Fibroblast of villous mesenchyme (primary cell): ENCODE measurements at places on chromosomes 11 and 22.
A peak's percentile ranks its signal among the peaks of the same experiment; 100 is the strongest.

GRCh38 chr22:47145883-47146282 lies 383.4 kb downstream of the TBC1D22A start:
- no peak for DNase-seq

DNA sequence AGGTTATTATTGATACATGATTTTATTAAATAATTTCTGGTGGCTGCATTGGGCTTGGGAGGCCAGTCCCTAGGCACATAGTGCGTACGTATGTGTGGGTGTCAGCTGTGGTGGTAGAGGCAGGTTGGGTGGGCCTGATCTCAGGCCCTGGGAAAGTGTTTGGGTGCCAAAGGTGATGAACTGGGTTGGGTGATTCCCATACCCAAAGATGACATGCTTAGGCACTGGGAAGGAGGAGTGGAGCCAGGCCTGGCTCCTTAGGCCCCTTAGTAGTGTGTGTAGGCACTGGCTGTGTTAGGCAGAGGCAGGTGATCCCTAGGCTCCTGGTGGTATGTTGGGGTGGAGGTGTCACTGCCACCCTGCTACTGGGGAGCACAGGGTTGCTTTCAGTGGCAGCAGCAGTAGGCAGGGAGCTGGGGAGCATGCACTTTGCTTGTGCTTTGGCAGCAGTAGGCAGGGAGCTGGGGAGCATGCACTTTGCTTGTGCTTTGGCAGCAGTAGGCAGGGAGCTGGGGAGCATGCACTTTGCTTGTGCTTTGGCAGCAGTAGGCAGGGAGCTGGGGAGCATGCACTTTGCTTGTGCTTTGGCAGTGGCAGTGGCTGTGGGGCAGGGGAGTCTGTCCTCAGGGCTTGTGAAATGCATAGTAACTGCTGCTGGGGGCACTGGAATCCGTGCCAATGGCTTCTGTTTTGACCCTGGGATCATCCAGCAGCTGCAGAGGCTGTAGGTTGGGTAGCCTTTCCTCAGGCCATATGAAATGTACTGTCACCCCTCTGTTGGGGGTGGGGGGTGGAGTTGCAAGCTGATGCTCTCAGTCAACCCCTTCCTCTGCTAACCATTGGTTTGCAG lies 84.4 kb downstream of the RRM1 start:
- no peak for DNase-seq

GRCh38 chr11:110327508-110327907 lies 31.1 kb upstream of the RDX start:
- DNase-seq: no peak

- DNase-seq: peak; percentile 69
Measured at GRCh38 chr22:36541831-36542411, 13.0 kb upstream of the EIF3D start.

- DNase-seq: no peak
Measured at GRCh38 chr22:35873426-35873825, 155.2 kb downstream of the RBFOX2 start.

DNA sequence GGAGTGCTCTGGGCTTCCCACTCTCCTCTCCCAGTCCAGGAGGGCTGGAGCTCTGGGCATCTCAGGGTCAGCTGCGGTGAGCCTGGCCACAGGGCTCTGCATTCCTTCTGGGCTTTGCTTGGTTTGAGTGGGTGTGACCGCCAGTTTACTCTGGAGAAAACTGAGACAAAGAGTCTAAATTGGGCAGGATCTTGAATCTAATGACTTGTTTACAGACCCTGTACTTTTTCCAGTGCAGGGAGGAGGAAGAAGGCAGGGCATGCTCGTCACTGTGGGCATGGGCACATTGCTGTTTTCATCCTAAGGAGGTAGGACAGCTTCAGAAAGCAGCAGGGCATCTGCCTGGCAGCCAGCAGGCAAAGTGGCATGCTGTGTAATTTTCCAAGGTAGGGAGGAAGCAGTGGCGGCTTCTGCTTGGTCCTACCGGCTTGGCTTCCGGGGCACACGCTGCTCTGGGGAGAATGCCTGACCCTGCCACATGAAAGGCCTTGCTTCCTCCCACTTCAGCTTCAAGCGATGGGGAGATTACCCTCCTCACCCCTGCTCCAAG lies 22.9 kb downstream of the FLI1 start:
- DNase-seq: peak; percentile 64

- peak; percentile 51 for DNase-seq
Measured at GRCh38 chr11:68839911-68840641, 1.6 kb downstream of the CPT1A start.

DNA sequence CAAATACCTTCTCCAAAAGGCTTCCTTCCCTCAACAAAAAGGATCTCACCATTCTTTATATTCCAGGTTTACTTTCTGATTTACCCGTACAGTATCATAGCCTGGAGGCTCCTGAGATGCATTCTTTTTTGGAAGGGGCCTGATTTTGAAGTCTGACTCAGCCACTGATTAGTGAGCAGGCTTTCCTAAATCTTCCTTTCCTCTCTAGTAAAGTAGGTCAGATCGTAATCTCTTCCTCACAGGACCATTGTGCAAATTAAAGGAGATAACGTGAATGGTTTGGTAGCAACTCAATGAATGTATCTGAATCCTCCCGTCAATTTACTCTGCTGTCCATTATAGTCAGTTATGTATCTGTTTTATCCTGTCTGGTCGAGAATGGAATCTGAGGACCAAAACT lies 227.7 kb upstream of the ANO5 start:
- no peak for DNase-seq

DNA sequence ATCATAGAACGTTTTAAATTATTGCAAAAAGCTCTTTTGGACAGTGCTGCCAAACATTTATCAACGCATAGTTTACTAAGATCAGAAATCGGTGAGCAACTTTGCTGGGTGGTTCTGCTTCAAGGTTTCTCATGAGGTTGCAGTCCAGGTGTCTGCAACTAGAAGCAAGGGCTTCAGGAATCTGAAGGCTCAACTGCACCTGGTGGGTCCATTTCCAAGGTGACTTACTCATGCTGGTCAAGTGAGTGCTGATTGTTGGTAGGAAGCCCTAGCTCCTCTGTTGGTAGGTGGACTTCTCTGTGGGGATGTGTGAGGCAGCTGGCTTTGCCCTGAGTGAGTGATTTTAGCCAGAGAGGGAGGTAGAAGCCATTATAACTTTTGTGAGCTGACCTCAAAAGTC lies 22.5 kb downstream of the ARHGEF12 start:
- no peak for DNase-seq

DNA sequence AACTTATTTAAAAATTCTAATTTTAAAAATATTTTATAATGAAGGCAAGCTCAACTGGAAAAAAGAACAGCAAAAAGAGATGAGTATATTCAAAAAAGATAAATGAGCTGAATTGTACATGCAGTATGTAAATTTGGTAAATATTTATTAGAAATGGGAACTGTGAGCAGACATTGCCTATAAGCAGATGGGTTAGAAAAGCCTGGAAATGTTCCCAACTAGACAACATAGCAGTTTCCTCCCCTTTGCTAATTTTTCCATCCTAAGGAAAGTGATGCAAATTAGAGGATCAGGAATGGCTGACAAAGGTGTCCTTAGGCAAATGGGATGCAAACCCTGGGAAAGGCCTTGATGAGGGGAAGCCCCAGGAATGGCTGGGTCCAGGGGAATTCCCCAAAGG lies 37.2 kb downstream of the TP53I11 start:
- DNase-seq: no peak

- DNase-seq: no peak
Measured at GRCh38 chr22:50027639-50028537, 15.3 kb upstream of the IL17REL start.

DNA sequence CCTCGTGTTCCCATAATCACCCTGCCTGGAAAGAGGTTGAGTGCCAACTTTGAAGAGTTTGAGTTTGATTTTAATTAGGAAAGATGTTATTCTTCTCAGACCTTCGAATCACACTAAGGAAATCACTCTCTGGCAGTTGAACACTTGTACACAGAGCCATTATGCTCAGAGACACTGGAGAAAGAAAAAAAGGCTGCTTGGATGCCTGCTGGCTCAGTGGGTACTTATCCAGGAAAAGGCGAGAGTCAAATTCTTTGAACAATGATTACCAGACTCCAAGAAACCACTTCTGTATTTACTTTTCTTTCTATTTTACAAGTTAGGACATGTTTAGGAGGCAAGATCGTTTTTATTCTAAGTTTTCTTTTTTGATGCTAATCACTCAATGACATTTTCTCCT lies 438.5 kb upstream of the FAT3 start:
- no peak for DNase-seq

GRCh38 chr22:37210041-37210803 lies 2.1 kb downstream of the SSTR3 start:
- DNase-seq: no peak

- DNase-seq: no peak
Measured at GRCh38 chr22:48753381-48753730, 1074.3 kb downstream of the BRD1 start.

GRCh38 chr11:112249871-112250610 lies 10.6 kb downstream of the PLET1 start:
- peak; percentile 26 for DNase-seq

DNA sequence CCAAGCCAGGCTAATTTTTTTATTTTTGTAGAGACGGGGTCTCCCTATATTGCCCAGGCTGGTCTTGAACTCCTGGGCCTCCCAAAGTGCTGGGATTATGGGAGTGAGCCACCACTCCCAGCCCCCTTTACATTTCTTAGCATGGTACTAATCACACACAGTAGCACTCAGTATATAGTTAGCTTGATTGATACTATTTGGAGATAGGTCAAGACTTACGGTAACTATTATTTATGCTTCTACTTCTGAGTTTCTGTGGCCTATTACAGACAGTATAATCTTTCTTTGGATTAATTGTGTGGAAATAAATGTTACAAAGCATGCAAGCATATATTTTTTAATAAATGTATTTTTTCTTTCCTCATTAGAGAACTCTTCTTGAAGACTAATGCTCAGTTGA lies 192.2 kb downstream of the UVRAG start:
- DNase-seq: no peak

DNA sequence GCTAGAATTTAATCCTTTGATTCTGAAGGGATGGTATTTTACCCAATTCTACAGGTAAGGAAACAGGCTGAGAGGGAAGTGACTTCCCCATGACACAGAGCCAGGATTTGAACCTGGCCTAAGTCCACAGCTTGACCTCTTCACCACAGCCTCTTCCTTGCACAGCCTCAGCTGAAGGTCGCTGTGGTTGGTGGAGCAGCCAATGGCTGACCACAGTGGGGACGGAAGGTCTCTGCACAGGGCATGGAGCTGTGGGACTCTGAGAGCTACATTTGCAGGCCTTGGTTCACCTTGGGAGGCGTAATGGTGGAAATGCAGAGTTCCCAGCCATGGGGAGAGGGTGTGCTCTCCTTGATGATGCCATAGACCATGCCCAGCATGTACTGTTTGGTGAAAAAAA lies 295.0 kb downstream of the DDX10 start:
- no peak for DNase-seq

GRCh38 chr11:66326261-66327111 lies 9.6 kb upstream of the CD248 start:
- DNase-seq: no peak

DNA sequence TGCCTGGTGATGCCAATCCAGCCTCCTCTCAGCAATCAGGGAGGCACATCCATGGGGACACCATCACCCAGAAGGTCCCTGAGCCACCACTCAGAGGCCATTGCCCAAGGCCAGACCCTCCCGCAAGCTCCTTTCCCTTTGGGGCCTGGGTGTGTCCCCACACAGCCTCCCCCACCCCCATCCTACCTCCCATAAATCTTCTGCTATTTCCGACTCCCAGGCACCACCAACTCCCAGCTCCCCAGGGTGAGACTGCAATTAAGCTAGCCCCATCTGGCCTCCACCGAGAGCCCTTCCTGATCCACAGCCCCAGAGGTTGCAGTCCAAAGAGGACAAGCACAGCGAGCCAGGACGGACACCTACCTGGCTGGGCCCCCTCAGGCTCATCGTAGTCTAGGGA lies 6.3 kb downstream of the ARHGAP1 start:
- DNase-seq: peak; percentile 60

DNA sequence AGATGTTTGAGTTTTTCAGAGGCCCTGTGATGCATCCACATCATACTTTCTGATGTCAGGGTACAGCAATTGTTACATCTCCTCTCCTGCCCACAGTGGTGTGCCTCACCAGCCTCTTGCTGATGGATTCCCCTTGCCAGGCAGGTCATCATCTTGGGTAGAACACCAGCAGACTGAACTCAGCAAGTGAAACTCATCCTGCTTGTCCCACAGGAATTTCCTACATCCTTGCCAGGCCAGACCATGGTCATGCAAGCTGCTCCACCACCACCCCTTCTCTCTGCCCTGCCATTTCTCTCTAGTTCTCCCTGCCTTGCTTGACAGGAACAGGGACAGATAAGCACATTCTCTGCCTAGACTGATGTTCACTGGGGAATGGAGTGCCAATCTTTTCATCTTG lies 85.9 kb downstream of the PAX6 start:
- no peak for DNase-seq

- DNase-seq: no peak
Measured at GRCh38 chr11:2442589-2442988, 1.7 kb downstream of the TRPM5 start.

DNA sequence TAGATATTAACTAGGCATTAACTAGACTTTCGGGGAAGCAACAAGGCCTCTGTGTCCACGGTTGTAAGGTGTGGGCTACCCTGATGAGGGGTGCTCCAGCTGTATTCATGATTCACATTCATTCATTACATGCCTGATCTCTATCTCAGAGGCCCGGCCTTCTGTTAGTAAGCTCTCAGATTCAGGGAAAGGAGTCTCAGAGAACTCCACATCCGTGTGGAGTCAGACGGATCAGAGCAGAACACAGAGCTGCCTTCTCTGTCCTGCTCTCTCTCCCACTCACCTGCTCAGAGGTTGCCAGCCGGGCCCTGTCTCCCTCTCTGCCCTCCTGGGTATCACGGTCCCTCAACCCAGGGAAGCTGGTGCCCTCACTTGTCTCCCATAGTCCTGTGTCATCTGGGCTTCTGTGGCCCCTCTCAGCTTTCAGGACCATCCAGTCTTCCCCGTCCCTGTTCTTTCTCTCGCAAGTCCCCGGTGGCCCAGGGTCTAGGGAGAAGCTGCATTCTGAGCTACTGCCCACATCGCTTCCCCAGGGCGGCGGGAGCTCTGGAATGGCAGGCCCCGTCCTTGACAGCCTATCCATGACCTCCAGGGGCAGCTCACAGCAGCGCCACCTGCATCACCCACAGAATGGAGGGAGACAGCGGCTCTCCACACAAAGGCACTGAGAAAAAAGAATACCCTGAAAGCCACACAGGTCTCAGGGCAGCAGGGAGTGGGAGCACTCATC lies 4.3 kb downstream of the TP53AIP1 start:
- DNase-seq: no peak

DNA sequence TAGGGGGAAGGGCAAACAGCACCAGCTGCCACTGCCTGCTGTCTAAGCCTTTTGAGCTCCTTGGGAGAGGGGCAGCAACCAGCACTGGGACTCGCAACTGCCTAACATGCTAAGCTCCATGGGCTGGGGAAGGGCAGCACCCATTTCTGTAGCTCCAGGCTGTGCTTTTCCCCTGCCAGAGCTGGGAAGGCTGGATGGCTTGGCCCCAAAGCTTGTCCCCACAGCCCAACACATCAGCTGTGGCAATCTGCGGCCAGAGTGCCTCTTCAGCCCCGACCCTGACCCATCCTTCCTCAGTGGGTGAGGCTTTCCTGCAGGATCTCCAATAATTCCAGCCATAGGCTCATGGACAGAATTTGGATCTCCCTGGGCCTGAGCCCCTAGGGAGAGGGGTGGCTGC lies 551.3 kb downstream of the TMEM135 start:
- no peak for DNase-seq
